Stimulated activated CD4-positive, alpha-beta T cell treated with anti-CD3 and anti-CD28 coated beads, Interleukin-2, amount 100 ng/mL, for 48 hours (primary cell): ENCODE measurements at places on chromosomes 11 and 22.

GRCh38 chr11:106714199-106714598 lies 304.1 kb downstream of the GUCY1A2 start:
- no peak for DNase-seq

DNA sequence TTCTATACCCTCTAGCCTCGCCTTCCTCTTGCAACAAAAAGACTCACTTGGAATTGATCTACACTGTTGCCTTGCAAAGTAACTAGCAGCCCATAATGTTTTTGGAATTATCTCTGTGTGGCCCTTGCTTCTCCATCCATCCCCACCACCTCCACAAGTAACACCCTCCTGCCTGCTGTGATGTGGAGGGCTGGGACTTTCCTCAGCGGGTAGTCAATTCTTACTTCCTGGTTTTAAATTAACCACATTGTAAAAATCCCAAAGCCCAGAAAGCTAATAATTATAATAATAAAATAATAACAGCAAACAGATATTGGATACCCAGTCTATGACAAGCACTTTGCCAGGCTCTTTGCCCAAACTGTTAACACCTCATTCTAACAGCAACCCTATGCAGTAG lies 40.8 kb upstream of the GALNT18 start:
- DNase-seq: no peak

DNA sequence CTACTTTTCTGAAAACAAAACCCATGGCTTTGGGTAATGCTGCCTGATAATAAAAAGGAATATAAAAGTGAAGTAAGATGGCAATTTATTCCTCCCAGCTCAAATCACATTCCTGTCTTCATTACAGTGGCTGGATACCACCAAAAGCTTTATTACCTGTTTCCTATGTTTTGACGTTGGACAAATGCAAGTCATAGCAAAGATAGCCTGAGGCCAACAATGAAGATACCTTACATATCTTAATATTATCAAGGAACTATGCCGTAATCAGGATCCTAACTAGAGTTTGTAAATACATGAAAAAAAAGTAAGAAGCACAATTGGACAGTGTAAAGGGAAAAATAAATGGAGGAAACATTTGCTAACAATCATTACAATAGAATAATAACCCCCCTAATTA lies 202.4 kb downstream of the SOX6 start:
- no peak for DNase-seq

GRCh38 chr11:77557553-77557952 lies 32.2 kb upstream of the AQP11 start:
- DNase-seq: no peak

DNA sequence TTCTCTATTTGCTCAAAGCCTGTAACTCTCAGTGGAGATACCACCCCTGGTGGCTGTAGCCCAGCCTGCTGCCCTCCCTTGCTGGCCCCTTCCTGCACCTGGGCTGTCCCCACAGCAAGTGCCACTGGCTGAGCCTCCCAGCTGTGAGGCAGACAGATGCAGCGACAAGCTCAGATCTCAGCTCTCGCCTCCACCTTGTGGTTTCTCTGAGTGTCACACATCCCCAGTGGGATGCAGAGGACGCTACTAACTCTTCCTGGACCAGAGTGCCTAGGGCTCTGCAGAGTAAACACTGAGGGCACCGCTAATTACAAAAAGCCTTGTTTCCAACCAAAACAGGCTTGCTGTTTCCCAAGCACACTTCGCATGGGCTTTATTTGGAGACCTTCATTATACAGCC lies 8.9 kb downstream of the YPEL1 start:
- no peak for DNase-seq

- no peak for DNase-seq
Measured at GRCh38 chr22:41687901-41688364, 734 bp downstream of the SNU13 start.
